ENCODE measurements at places on chromosomes 7 and 10. TPM values are rescaled to one million over a fixed set of nuclear protein-coding genes. Genes with fewer than 3 reads are reported as not detected.

CUBN gene
- under 0.01 TPM for total RNA-seq

EN2 gene
- total RNA-seq: not detected

IL6 gene
- total RNA-seq: not detected

ERVW-1 gene
- not detected for total RNA-seq

OPN1SW gene
- not detected for total RNA-seq

CLCN1 gene
- total RNA-seq: not detected

PALD1 gene
- total RNA-seq: 8.1 TPM

RBM20 gene
- not detected for total RNA-seq

- no peak for DNase-seq
Measured at GRCh38 chr7:142711746-142712616, 37.3 kb upstream of the PRSS1 start.

DNA sequence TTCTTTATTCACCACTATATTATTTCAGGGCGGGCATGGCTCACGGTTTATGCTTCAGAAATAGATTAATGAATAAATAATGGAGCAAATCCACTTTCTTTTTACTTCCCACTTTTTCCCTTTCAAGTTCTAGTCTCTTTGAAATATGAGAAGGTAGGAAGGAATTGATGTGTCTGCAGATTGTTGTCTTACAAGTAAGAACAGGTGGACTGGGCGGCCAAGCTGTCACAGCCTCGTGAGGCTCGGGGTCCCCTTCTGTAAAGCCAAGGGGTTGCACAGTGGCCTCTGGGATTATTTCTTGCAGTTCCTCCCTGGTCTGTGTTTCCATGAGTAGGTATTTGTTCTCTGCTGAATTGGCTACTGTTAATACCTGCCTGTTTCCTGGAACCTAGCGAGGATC lies 11.2 kb downstream of the VWA2 start:
- peak; percentile 35 for DNase-seq

- no peak for DNase-seq
Measured at GRCh38 chr10:89652806-89653370, 7.8 kb upstream of the PANK1 start.

DNA sequence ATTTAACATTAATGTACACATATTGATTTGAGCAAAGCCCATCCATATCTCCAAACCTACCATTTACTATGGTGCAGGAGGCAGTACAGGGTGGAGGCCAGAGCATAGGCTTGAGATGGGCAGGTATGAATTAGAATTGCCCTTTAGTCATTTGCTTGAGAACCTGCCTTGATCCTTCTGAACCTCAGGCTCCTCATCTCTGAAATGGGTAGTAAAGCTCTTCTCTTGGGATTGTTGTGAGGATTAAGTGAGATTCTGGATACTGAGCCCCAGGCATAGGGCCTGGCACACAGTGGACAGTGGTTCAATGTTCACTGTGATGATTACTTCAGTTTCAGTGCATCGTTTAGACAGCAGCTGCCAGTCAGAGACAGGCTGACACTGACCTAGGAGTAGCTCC lies 5.0 kb upstream of the ATXN7L1 start:
- no peak for DNase-seq

DNA sequence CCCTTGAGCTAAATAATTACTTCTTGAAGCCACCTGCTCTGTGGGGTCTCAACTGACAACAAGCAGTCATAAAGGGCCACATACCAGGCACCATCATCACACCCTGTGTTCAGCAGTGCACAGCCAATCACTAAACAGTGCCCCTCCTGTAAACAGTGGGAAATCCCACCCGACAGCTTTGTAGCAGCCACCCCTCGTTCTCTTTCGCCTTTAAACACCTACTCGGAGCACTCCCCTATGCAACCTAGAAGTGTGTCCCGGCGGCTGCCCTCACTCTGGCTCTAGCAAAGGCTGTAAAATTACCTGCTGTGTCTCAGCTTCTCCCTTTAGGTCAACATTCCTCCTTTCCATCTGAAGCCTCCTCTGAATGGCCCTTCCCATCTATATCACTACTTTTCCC lies 111.9 kb downstream of the TCERG1L start:
- DNase-seq: peak; percentile 10

GRCh38 chr10:121662945-121663917 lies 65.0 kb upstream of the FGFR2 start:
- DNase-seq: no peak

GRCh38 chr7:84042110-84042539 lies 152.5 kb downstream of the SEMA3A start:
- DNase-seq: peak; percentile 26

- DNase-seq: no peak
Measured at GRCh38 chr7:114540291-114540690, 125.7 kb downstream of the FOXP2 start.

GRCh38 chr7:85070967-85071628 lies 115.8 kb downstream of the SEMA3D start:
- no peak for DNase-seq

GRCh38 chr7:101542527-101543241 lies 86.4 kb downstream of the MYL10 start:
- peak; percentile 82 for DNase-seq

GRCh38 chr7:70060298-70061068 lies 462.2 kb downstream of the AUTS2 start:
- no peak for DNase-seq

All from stomach (tissue), 19 donors.